ENCODE measurements at places on chromosomes 2 and 18.

DNA sequence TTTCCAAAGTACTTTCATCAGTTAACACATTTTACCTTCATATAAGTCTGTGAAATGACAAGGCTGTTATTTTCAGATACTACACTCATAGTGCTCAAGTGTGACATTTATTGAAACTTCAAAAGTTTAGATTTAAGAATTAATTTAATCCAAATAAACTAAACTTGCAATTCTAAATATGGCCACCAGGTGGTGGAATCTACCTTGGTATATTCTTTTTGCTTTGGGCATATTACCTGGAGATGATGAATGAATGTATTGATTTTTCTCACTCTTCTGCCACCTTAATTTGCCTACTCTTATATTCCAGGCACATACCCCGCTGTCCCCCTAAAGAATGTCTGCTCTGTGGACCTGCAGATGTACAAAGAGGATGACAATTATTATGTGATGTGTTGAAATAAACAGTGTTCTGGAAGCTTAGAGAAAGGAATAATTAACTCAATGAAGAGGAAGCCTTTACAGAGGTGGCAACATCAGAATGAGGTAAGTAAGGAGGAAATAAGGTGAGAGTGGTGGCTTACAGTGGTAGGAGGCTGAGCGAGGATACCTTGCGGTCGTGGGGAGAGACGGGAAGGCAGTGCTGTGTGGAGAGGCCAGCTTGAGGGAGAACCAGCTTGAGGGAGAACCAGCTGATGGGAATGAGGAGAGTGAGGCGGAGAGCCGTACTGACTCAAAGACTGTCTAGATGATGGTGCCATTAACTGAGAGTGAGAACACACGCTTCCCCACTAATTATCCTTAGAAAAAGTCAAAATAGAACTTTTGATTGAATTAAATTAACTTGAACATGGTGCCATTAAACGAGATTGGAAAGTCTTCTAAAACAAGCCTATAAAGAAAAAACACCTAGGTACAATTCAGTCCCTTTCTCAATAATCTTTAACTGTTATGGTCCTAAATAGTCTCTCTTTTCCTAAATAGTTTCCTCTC is 179.5 kb downstream of the CELF4 start:
- peak; percentile 18 for DNase-seq

- DNase-seq: peak; percentile 51
Measured at GRCh38 chr18:74819433-74820059, 221.9 kb downstream of the ZNF407 start.

DNA sequence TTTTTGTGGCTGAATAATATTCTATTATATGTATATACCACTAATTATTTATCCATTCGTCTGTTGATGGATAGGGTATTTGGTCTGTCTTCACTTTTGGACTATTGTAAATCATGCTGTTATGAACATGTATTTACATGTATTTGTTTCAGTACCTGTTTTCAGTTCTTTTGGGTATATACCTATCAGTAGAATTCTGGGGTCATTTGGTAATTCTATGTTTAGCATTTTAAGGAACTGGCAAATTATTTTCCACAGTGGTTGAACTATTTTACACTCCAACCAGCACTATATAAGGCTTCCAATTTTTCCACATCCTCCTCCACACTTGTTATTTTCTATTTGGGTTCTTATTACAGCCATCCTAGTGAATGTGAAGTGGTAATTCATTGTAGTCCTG is 12.4 kb upstream of the TANK start:
- no peak for DNase-seq

DNA sequence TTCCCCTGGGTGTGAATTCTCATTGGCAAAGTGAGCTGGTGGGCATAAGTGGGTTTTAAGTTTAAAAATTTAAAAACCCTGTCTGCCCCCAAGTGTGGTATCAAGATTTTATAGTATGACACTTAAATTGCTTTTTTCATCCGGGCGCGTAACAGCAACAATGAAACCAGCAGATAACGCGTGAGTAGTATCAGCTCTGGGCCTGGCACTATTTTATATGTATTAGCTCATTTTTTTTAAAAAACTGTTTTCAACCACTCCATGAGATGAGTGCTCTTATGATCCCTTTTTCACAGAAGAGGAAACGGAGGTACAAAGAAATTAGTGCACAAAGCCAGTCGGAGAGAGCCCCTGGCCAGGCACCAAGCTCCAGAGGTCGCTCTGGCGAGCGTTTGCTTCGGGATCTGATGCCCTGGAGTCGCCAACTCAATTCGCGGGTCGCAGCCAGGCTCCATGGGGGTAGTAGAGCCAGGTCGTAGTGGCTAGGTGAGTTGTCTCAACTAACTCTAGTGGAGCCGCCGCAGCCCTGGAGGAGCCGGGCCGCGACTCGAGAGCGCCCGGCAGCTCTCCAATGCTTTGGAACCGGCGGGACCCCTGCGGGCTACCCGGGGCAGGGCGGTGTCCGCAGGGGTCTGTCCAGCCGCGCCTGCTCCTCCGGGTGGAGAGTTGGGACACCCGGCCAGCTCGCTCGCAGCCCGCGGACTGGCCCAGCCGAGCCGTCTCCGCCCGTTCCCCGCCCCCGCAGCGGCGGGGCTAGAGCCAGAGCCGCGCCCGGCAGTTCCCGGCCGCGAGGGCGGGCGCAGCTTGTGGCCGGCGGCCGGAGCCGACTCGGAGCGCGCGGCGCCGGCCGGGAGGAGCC is at the start of gene IL1R1:
Gene IL1R1, plus strand, starts transcription at position 777 of the 859 bp plus-strand sequence. CDS start 14,979 bp downstream, outside the sequence.
- no peak for DNase-seq

- DNase-seq: no peak
Measured at GRCh38 chr2:168357797-168358472, 98.1 kb upstream of the CERS6 start.
